ENCODE measurements at places on chromosomes 5 and 9.

GRCh38 chr9:108775901-108776306 lies 79.9 kb downstream of the ACTL7B start:
- no peaks in the 10 kb centered on the region for H3K4me1 ChIP-seq
- H3K27me3 ChIP-seq: no peaks in the 10 kb centered on the region
- no peak for DNase-seq
- no peak overlapping the region for H3K4me3 ChIP-seq
- H3K36me3 ChIP-seq: no peaks in the 10 kb centered on the region

GRCh38 chr5:96909435-96909834 lies 26.4 kb upstream of the LNPEP start:
- no peak for DNase-seq
- H3K27me3 ChIP-seq: no peaks in the 10 kb centered on the region
- no peaks in the 10 kb centered on the region for H3K36me3 ChIP-seq
- H3K27ac ChIP-seq: no peak overlapping the region

GRCh38 chr5:144131261-144131660 lies 39.2 kb downstream of the YIPF5 start:
- H3K4me3 ChIP-seq: no peak overlapping the region
- no peaks in the 10 kb centered on the region for H3K4me1 ChIP-seq
- H3K27me3 ChIP-seq: no peaks in the 10 kb centered on the region
- no peaks in the 10 kb centered on the region for H3K36me3 ChIP-seq

DNA sequence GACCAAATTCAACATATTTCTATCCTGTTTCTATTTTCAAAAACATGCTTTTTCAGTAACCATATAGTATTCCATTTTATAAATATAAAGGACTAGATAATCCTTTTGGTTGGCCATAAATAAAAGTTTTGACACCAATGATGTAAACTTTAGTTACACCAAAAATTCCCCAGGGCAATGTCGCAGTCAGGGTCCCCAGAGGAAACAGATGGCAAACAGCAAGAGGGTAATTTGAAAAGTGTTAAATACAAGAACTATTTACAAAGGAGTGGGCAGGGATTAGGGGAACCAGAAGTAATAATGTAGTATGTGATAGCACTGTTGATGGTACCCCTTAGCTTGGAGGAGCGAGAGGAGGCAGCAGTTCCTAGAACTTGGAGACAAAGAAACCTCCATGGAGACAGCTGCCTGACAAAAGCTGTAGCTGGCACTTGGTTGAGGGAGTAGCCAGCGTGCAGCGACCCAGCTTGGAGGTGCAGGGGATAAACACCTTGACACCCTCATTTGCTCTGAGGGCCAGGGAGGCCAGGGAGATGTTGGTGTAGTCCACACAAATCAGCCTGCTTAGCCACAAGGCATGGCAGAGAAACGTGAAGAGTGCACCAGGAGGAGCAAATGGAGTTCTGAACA lies 18.3 kb upstream of the MSANTD3 start:
- no peak for DNase-seq
- no peak overlapping the region for H3K27ac ChIP-seq
- H3K4me1 ChIP-seq: peaks cover 8% of the 10 kb centered on the region
- H3K4me3 ChIP-seq: no peak overlapping the region

- peaks cover 8% of the 10 kb centered on the region for H3K4me1 ChIP-seq
- DNase-seq: no peak
- H3K4me3 ChIP-seq: no peak overlapping the region
- no peaks in the 10 kb centered on the region for H3K36me3 ChIP-seq
These were observed 16.8 kb upstream of the SLC35D2 start for GRCh38 chr9:96400132-96400910.

DNA sequence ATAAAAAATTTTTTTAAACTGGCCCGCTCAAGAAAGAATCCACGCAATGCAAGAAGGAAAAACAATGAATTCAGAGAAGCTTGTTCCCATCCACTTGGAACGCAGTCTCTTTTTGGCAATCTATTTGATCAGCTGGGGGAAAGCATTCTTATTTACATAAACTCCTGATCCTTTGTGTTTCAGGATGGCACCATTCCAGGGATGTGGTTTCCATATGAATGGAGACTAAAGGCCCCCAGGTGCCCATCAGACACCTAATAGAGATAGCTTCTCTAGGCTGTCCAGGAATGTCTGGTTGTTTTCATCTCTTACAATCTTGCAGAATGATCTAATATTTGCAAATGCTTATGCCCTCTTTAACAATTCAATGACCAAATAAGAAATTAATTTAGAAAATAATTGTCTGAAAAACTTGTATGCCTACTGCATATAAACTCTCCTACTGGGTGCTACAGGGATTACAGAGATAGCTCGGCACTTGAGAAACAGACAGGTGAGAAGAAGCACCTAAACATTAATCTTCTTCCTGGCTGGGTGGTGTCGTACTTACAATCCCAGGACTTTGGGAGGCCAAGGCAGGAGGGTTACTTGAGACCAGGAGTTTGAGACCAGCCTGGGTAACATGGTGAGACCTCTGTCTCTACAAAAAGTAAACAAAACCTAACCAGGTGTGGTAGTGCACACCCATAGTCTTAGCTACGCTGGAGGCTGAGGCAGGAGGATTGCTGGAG lies 3.0 kb upstream of the RASGRF2 start:
- no peaks in the 10 kb centered on the region for H3K27me3 ChIP-seq
- H3K4me1 ChIP-seq: no peaks in the 10 kb centered on the region
- H3K36me3 ChIP-seq: no peaks in the 10 kb centered on the region
- no peak overlapping the region for H3K4me3 ChIP-seq
- H3K27ac ChIP-seq: no peak overlapping the region

- H3K4me3 ChIP-seq: no peak overlapping the region
- H3K27ac ChIP-seq: no peak overlapping the region
- H3K4me1 ChIP-seq: no peaks in the 10 kb centered on the region
These were observed 17.0 kb upstream of the UNC5A start for GRCh38 chr5:176793343-176793699.

GRCh38 chr9:6590772-6591384 lies 54.7 kb downstream of the GLDC start:
- no peak overlapping the region for H3K4me3 ChIP-seq
- H3K36me3 ChIP-seq: peaks cover 6% of the 10 kb centered on the region
- no peak overlapping the region for H3K27ac ChIP-seq
- no peaks in the 10 kb centered on the region for H3K27me3 ChIP-seq
- no peaks in the 10 kb centered on the region for H3K4me1 ChIP-seq
- no peak for DNase-seq

- H3K27me3 ChIP-seq: no peaks in the 10 kb centered on the region
- H3K4me1 ChIP-seq: no peaks in the 10 kb centered on the region
- peaks cover 7% of the 10 kb centered on the region for H3K36me3 ChIP-seq
- no peak overlapping the region for H3K4me3 ChIP-seq
- no peak for DNase-seq
These were observed 33.1 kb upstream of the SETD9 start for GRCh38 chr5:56876327-56876726.

DNA sequence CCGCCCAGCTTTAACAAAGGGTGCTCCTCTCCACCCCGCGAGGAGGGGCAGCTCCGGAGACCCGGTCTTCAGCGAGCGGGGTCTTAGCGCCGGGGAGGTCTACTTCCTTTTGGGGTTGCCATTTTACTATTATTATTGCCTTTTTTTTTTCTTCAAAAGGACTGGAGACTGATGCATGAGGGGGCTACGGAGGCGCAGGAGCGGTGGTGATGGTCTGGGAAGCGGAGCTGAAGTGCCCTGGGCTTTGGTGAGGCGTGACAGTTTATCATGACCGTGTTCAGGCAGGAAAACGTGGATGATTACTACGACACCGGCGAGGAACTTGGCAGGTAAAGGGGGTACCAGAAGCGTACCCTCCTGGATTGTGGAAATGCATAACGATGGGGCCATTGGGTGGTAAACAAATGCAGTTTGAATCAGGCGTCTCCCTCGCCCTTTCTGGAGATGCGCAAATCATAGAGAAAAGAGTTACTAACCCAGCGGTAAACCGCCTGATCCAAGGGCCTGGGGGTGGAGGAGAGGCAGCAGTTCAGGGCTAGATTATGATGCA lies 1.2 kb downstream of the DAPK1 start:
- DNase-seq: peak; percentile 31
- no peaks in the 10 kb centered on the region for H3K36me3 ChIP-seq
- peak overlapping the region; percentile 80 for H3K4me3 ChIP-seq
- no peaks in the 10 kb centered on the region for H3K27me3 ChIP-seq

- no peak overlapping the region for H3K27ac ChIP-seq
- no peaks in the 10 kb centered on the region for H3K27me3 ChIP-seq
- H3K36me3 ChIP-seq: no peaks in the 10 kb centered on the region
- H3K4me1 ChIP-seq: no peaks in the 10 kb centered on the region
- no peak overlapping the region for H3K4me3 ChIP-seq
These were observed 52.6 kb upstream of the CXCL14 start for GRCh38 chr5:135631391-135631790.

- peaks cover 2% of the 10 kb centered on the region for H3K4me1 ChIP-seq
- no peak for DNase-seq
- no peak overlapping the region for H3K4me3 ChIP-seq
- H3K27me3 ChIP-seq: no peaks in the 10 kb centered on the region
- H3K36me3 ChIP-seq: no peaks in the 10 kb centered on the region
These were observed 17.5 kb downstream of the OSTF1 start for GRCh38 chr9:75105841-75106240.

DNA sequence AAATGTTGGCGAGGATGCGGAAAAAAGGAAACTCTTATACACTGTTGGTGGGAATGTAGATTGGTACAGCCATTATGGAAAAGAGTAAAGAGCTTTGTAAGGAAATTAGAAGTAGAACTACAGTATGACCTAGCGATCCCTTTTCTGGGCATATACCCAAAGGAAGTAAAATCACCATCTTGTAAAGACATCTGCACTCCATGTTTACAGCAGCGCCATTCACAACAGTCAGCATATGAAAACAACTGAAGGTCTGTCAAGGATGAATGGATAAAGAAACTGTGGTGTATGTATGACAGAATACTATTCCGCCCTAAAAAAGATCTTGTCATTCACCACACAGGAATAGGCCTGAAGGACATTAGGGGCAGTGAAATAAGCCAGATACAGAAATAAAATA lies 27.7 kb upstream of the SLC25A51 start:
- H3K27me3 ChIP-seq: no peaks in the 10 kb centered on the region
- peaks cover 14% of the 10 kb centered on the region for H3K4me1 ChIP-seq
- no peak for DNase-seq
- peaks cover 5% of the 10 kb centered on the region for H3K36me3 ChIP-seq
- no peak overlapping the region for H3K27ac ChIP-seq
- H3K4me3 ChIP-seq: no peak overlapping the region

DNA sequence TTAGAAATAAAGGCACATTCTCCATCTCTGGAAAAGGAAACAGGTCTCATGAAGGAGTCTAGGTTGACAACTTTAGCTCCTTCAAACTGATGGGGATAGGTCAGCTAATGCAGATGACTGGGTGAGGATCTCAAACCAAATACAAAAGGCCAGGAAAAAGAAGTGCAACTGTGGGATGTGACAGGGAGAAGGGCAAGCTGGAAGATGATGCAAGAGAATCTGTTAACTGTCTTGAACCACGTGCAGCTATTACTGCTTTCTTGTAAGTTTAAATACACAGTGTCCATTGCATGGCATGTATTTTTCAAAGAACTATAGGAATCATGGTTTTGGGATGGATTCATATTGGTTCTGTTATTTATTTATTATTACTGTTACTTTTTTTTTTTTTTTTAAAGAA lies 331.8 kb downstream of the NDUFS4 start:
- no peaks in the 10 kb centered on the region for H3K36me3 ChIP-seq
- H3K27ac ChIP-seq: no peak overlapping the region

DNA sequence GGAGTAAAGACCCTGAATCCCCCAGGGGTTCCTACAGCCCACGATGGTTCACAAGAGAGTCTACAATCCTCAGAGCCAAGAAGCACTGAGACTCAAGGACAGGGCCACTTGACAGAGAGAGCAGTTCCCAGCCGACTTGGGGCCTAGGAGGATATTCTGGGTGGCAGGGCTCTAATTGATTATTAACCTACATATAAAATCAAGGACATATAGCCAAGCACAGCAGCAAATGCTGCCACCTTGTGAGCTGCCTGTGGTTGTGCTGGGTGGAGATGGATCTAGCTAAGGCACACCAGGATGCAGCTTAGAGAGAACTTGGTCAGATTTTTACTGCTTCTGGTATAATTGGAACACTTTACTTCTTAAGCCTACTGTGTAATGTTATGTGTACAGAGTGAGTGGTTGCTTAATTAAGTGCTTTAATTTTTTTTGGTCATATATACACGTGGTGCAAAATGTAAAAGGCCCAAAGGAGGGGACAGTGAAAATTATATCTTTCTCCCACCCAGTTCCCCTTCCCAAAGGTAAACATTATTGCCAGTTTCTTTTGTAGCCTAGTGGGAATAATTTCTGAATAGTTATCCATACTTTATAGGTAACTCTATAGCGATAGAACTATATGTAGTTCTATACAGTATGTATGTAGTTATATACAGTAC lies 78.8 kb downstream of the F2RL2 start:
- H3K27me3 ChIP-seq: no peaks in the 10 kb centered on the region
- H3K36me3 ChIP-seq: no peaks in the 10 kb centered on the region
- H3K4me1 ChIP-seq: peaks cover 3% of the 10 kb centered on the region

GRCh38 chr5:136330353-136331038 lies 34.8 kb downstream of the TRPC7 start:
- H3K27ac ChIP-seq: no peak overlapping the region
- H3K4me3 ChIP-seq: no peak overlapping the region
- H3K36me3 ChIP-seq: no peaks in the 10 kb centered on the region
- no peaks in the 10 kb centered on the region for H3K4me1 ChIP-seq
- no peaks in the 10 kb centered on the region for H3K27me3 ChIP-seq
- DNase-seq: no peak

DNA sequence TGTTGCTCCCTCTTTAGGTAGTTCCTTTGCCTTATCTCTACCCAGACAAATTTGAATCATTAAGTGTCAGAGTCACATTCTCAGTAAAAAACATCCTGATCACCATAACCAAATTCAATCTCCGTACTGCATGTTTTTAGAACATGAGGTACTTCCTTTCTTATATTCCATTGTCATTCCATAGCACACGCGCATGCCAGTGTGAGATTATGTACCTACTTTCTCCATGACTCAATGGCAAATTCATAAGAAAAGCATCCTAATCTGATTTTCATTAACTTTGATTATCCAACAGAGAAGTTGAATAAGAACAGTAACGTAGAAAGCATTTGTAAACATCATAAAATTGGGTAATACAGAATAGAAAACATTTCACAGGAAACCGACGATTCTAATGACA lies 1118.6 kb upstream of the CDH9 start:
- no peak for DNase-seq

DNA sequence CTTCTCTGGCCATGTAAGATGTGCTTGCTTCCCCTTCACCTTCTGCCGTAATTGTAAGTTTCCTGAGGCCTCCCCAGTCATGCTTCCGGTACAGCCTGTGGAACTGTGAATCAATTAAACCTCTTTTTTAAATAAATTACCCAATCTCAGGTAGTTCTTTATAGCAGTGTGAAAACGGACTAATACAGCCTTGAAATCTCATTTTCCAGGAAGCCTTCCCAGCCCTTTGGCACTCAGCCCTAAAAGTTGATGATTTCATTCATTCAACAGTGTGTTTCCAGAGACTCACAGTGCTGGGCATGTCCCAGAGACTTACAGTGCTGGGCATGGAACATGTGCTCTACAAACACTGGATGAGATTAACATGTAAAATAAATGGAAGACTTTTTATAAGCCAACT lies 135.8 kb downstream of the DCP2 start:
- H3K36me3 ChIP-seq: no peaks in the 10 kb centered on the region
- DNase-seq: peak; percentile 45
- H3K4me3 ChIP-seq: no peak overlapping the region
- H3K27ac ChIP-seq: peak overlapping the region; percentile 67
- peaks cover 28% of the 10 kb centered on the region for H3K4me1 ChIP-seq
- H3K27me3 ChIP-seq: no peaks in the 10 kb centered on the region

- H3K4me1 ChIP-seq: no peaks in the 10 kb centered on the region
- no peak overlapping the region for H3K4me3 ChIP-seq
- H3K27ac ChIP-seq: no peak overlapping the region
- no peaks in the 10 kb centered on the region for H3K27me3 ChIP-seq
- DNase-seq: no peak
These were observed 121.5 kb upstream of the RAI14 start for GRCh38 chr5:34534523-34535103.

All from right lobe of liver (tissue), 6 donors.